ENCODE measurements at places on chromosomes 12 and 14.

DNA sequence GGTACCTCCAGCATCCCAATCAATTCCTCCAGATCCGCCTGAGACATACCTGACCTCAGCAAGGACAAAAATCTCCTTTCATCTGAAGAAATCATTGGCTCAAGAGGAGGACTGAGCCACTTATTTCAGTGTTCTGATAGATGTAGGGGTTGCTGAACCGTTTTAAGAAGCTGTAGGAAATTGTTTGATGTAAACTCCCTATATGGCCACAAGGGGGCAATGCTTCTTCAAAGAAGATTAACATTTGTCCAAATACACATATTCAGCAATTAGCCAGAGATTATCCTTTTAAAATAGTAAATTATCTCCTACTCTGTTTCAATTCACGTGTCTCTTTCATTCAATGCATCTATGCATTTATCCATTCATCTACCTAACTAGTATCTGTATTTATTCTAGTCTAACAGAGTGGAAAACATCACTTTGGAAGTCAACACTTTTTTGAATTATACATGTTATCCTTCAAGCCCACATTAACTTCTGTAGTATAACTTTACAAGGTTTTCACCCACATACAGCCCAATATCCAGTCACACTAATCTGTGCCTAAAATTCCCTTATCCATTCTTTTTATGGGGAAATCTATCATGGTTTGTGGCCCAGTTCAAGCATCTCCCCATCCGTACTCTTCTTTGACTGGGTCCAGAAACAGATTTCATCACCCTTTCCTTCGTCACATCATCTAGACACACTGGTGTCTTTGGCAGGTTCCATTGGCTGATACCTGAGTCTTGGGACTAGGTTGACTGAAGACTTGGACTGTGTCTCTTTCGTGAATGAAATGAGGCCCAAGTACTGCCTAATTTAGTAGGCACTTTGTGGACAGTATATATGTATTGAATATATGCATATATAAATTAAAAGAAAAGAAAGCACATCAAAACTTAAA lies 411.0 kb upstream of the OR4E1 start:
- no peak for DNase-seq

- peak; percentile 4 for DNase-seq
These were observed 722 bp downstream of the TMED8 start for GRCh38 chr14:77375973-77376770.

GRCh38 chr12:119444462-119445044 lies 110.0 kb downstream of the CCDC60 start:
- DNase-seq = peak; percentile 2

DNA sequence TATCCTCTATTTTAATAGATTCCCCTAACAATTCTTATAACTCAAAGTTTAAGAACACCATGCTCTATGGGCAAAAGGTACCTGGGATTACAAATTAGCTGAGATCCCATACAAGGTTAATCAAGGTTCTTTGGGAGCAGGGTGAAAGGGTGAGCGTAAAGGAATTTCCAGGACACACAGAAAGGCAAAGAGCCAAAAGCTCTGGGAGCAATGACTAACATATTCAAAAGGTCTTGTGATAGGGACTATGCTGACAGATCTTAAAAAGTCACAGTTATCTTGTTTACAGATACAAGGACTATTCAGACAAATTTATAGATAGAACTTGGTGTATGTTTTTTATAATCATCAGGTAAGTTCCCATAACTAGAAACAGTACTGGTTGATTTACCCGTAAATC lies 19.5 kb upstream of the PPFIBP1 start:
- no peak for DNase-seq

GRCh38 chr14:55801121-55801520 lies 221.1 kb downstream of the KTN1 start:
- DNase-seq = no peak

- no peak for DNase-seq
These were observed 127.4 kb downstream of the HMGA2 start for GRCh38 chr12:65951697-65952096.

DNA sequence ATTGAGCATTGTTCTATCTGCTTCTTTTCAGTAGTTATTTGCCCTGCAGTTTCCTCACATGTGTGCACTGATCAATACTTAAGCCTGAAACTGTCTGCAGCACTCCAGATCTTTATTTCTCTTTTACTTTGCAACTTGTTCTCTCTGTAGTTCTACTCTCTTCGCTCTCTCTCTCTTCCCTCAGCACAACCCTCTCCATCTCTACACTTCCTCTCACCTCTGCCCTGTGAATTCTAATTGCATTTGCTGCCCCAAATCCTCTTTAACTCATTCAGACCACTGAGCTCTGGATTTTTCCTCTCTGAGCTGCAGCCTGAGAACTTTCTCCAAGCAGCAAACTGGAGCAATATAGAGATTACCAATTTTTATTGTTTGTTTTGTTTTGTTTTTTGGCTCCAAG lies 1035.5 kb downstream of the FSCB start:
- no peak for DNase-seq

DNA sequence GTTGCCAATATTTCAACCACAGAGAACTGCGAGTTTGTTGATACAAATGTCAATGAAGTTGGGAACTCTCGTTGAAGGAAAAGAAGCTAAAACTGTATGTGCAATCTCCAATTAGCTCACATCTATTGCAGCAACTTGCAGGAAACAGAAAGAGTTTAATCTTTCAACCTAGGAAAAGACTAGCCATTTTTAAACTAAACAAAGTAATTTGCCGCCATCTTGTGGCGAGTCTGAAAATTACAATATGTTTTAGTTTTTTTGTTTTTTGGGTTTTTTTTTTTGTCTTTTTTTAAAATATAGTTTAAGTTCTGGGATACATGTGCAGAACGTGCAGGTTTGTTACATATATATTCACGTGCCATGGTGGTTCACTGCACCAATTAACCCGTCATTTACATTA lies 131.2 kb upstream of the FOXG1 start:
- no peak for DNase-seq

- DNase-seq = no peak
These were observed 13.1 kb upstream of the LTA4H start for GRCh38 chr12:96048393-96048969.

DNA sequence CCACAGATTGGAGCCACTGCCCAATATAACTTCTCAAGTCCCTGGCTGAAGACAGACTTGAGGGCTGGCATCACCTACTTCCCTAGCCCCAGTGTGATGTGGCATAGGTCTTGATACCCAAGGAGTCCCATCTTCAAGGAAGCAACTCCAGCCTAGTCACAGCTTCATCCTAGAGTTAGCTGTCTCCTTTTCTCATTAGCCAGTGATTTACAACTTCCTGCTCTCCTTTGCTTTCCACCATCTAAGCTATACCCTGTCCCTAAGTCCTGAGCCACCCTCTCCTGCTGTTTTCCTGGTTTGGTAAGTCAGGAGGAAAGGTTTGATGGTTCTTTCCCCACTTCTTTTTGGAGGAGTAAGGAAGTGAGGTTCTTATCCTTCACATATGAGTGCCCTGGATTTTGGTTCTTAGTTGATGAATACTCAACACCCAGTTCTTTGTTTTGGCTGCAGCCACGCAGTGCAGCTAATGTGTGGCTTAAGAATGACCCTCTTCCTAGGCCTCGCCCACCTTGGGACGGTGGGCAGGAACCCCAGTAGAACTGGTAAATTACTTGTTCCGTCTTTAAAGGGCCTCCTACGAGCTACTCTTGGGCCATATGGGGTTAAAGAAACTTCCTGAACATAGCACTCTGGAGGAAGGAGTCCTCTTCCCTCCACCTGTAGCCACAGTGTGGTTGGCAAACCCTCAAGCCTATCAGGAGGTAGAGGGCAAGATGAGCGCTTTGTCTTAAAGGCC lies 3.9 kb upstream of the GPX2 start:
- DNase-seq = no peak

- no peak for DNase-seq
These were observed 169.5 kb upstream of the NTF3 start for GRCh38 chr12:5262450-5262849.

DNA sequence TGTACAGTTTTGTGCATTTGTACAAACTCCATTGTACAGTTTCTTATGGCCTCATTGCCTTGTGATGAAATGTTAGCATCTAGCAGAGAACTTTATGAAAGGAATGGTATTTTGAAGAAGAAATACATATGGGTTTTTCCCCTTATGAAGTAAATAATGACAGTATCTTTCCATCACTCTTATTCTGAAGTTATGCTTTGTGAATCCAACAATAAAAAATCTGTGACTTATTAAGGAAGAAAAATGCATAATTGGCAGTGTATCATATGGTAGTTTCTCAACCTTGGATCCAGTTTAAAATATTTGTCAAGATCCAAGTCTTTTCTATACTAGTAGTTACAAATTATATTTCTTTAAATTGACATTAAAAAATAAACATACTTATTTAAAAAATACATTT lies 859.1 kb upstream of the FLRT2 start:
- DNase-seq = no peak

DNA sequence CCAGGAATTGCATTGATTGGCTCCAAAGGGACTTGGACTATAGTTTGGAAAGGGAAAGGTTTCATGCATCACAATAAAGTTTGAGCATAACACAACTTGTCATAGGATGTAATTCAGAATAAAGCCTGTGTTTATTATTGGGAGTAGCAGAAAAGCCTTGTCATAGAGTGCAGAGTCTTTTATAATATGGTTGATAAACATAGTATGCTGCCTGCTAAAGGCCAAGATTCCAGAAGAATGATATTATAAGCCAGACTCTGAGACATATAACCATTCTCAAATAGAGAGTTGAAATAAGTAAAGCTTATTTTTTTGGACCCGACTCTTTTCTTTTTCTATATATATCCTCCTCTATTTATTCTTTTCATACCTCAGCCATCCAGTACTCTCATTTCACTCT lies 207.3 kb downstream of the LRIG3 start:
- DNase-seq = no peak

DNA sequence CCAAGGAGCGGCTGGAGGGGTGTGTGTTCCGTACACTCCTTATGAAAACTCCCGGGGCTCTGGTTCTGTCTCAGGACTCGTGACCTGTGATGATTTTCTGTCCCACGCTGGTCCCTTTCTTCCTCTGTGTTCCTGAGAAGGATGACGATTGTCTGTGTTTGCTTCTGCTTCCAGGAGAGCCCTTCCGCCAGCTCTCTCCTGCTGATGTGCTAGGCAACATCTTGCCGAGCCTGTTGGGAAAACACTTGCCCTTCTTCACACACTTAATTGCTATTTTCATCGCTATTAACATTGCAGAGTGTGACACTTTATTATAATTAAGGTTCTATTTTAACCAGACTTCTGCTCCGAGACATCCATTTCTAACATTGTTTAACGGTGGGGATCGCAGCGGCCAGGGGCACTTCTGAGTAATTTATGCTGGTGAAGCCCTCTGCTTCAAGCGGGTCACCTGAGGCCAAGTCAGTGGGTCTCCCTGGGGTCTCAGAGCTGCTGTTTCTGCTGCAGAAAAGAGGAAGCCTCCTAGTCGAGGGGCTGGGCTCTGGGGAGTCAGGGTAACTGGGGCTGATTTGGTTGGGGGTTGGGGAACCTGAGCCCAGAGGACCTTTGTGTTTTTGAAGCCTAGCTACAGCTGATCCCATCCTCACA lies 88.6 kb downstream of the PRMT8 start:
- DNase-seq = no peak

GRCh38 chr12:26119391-26119989 lies 5.3 kb downstream of the BHLHE41 start:
- DNase-seq = no peak
